ENCODE measurements at places on chromosomes 1 and 21. TPM values are rescaled to one million over a fixed set of nuclear protein-coding genes. Genes with fewer than 3 reads are reported as not detected.

The PLPPR4 gene
- total RNA-seq: not detected

The CNTN2 gene
- not detected for total RNA-seq

The CFHR2 gene
- not detected for total RNA-seq

The CD48 gene
- total RNA-seq: not detected

The CHI3L2 gene
- total RNA-seq: 0.32 TPM

The MAB21L3 gene
- total RNA-seq: not detected

All from A549 treated with ZK216348 at 1 μM for 4 hours (cell line).